ENCODE measurements at places on chromosomes 5 and 9. TPM values are rescaled to one million over a fixed set of nuclear protein-coding genes. Genes with fewer than 3 reads are reported as not detected.

The GPSM1 gene
- 26.0 TPM for polyA plus RNA-seq

The FAM221B gene
- 0.18 TPM for polyA plus RNA-seq

GRCh38 chr5:166561759-166562158, 1729.7 kb upstream of the WWC1 start:
- no peak for DNase-seq

GRCh38 chr5:176947847-176948246, 48.7 kb upstream of the HK3 start:
- no peak for DNase-seq

DNA sequence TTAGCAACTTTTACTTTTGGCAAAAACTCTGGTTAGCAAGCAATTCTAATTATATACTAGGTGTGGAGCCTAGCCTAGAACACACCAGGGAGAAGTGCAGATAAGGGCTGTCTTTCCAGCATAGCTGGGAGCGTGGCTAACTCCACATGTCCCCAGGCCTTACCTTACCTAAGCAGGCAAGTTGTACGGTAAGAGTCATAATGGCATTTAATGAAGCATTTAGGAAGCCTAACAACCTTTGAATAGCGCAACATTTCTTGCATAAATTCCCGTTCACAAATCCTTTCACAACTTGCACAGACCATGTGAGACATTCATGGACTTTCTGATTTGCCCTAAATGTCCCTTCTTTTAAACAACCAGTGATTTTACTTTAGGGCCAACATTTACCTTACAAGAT, 917.4 kb upstream of the ACO1 start:
- no peak for DNase-seq

GRCh38 chr9:110109333-110110092, 98.4 kb downstream of the C9orf152 start:
- DNase-seq: no peak
